ENCODE measurements at places on chromosomes 5 and 9.

- no peak for DNase-seq
These were observed 45.3 kb downstream of the FNIP1 start for GRCh38 chr5:131751506-131751905.

DNA sequence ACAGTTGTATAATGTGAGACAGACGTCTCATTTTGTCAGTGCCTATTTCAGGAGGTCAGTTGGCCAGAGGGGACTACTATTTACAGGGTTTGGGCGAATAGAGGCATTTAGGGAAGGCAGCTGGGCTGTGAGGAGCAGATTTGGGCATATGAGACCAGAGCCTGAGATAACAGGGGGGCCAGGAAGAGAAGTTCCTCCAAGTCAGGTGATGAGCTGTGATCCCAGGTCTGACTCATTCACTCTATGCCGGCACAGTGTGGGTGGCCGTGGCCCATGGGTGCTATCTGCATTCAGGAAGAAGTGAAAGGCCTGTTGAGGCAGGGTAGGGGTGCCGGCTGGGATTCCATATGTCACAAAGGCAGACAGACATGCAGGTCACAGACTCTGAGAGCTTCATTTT is 142.8 kb downstream of the PDZD2 start:
- DNase-seq = no peak

- no peak for DNase-seq
These were observed 10.0 kb upstream of the MARCHF6 start for GRCh38 chr5:10343486-10343885.

DNA sequence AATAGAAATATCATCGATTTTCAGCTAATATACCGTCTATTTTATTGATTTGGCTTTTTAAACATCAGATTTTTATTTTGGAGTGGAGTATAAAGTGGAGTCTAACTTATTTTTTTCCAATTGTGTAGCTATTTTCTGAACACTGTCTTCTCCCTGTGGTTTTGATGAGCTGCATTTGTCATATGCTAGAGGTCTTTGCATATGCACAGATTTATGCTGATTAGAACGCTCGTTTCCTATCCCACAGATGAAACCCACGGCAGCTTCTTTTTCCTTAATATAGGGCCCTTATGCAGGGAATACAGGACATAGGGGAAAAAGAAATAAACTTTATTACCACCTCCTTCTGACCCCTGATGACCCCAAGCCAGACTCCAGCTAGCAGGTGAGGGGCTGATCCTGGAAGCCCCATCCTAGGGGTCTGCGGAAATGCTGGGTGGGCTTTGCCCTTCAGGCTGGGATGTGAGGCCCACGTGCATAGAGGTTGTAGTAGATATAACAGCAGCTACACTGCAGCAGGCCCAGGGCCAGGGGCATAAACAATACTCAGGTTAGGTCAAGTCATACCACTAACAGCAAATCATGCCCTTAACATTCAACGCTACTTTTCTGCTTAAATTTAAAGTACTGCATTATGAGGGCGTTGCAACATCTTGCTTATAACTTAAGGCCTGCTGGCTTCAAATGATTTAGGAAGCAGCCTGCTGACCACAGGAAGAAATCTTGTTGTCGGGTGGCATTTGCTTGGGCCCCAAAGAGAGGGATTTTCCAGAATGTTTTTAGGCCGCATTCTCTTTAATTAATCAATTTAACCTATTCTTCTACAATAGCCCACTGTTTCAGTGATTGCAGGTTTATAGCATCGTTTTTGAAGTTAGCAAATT is 28.5 kb downstream of the MVB12B start:
- no peak for DNase-seq

GRCh38 chr9:124520206-124520596 is 13.0 kb upstream of the NR5A1 start:
- no peak for DNase-seq

- no peak for DNase-seq
These were observed 22.9 kb upstream of the HMGCS1 start for GRCh38 chr5:43336159-43336558.

DNA sequence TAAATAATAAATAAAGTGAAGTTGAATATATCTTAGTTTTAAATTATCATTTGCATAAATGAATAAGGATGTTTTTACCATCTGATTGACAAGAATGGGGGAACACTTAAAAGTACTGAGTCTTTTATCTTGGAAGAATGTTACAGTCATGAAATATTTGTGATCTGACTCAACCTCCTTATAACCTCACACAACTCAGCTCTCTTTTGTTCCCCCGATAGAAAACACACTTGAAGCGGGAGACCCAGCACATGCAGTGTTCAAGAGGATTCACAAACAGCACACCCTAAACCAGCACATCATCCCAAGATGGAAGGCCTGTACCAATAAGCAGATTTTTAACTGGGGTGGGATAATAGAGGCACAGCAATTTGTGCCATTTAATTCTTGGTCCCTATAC is 15.5 kb downstream of the BAAT start:
- DNase-seq = no peak

GRCh38 chr5:55621229-55621628 is 86.5 kb upstream of the PLPP1 start:
- DNase-seq = no peak

DNA sequence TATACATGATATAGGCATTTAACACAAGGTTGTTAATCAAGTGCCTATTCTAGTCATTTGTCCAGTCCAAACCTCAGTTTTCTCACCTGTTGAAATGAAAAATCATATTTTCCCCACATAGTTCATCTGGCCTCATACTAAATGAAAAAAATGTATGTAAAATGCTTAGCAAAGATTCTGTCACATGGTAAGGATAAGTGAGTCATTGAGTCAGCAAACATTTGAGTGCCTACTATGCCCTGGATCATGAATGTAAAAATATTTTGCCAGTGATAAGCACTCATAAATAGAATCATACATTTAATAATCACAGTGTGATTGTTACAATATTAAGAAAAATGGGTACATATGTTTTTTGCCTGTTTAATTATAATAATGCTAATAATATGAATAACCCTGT is 181.2 kb upstream of the PAPPA start:
- DNase-seq = no peak

DNA sequence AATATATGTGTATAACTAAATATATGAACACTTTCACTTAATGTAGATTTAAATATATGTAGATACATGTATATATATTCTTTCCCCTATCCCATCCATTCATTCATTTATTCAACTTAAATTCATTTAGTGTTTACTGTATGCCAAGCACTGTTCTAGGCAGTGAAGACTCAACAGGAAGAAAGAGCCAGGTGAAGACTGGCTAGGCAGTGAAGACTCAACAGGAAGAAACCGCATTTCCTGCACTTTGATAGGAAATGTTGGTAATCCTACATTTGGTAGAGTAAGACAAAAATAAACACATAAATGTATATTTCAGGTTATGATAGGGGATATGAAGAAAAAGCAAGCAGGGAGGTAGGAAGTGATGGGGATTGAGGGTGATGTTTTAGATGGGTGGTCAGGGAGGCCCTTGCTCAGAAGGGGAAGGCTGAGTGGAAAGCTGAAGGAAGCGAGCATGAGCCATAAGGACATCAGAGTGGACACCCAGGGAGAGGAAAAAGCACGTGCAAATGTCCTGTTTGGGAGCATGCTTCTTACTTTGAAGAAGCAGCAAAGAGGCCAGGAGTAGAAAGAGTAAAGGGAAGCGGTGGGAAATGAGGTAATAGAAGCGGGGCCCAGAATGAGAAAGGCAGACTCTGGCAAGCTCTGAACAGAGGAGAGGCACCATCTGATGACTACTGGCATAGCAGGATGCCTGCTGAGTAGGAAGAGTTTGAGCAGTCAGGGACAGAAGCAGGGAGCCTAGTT is 227.8 kb upstream of the MAP3K1 start:
- DNase-seq = no peak

- DNase-seq = no peak
These were observed 4.0 kb downstream of the TTLL11 start for GRCh38 chr9:122088880-122089706.

DNA sequence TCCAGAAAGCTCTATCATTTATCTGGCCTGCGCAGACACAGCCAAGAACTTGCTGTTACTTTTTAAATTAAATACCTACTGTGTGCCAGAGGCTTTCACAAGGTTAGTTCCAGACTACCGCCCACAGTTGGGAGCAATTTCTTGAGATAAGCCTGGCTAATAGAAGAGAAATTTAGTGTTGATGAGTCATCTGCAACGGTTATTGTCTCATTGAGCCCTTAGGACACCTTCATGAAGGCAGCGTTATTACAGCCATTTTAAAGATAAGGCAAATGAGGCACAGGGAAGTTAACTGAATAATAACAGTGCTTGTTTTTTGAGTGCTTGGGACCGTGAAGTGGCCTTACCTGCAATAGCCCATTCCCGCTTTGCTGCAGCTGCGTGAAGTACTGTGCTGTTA is 292.9 kb upstream of the MSX2 start:
- no peak for DNase-seq

DNA sequence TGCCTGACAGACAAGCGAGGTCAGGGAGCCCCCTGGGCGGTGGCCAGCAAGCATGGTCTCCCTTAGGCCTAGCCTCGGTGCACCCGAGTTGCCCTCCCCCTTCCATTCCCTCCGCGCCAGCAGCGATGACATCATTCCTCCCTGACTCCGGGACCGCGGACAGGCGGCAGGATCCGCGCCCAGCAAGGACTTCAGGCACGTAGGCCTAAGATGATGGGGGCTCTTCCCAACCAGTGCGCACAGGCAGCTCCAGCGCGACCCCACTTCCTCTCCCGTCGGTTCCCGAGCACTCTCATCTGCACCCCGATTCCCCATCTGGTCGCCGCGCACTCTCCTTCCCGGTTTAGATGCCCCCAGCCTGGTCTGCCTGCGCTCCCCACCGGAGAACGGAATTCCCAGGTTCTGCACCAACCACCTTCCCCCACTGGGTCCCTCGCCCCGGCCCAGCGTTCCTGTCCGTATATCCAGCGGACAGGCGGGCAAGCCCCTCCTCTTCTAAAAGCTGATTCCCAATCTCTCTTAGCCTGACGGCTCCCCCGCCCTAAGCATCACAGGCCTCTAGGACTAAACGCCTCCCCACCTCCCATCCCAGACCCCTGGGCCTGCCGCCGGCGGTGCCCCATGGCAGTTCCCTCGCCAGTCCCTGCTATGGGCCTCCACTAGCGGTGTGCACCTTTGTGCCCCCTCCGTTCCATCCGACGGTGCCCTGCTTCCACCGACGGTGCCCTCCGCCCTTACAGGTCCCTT is 931 bp downstream of the FAM219A start:
- DNase-seq = peak; percentile 67

DNA sequence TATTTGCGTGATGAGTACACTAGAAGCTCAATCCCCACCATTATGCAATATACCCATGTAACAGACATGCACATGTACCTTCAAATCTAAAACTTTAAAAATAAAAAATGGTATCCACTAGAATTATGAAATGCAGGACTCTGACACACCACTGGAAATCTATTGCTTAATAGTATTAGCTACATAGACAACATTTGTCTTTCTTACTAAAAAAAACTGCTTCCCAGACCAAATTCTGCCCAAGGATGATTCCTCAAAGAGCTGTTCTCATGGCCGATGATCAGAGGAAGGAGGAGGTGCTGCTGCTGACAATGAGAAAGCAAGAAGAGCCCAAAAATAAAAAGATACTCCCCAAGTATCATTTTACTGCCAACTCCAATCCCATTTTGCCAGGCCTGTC is 67.2 kb downstream of the TTC39B start:
- peak; percentile 14 for DNase-seq

DNA sequence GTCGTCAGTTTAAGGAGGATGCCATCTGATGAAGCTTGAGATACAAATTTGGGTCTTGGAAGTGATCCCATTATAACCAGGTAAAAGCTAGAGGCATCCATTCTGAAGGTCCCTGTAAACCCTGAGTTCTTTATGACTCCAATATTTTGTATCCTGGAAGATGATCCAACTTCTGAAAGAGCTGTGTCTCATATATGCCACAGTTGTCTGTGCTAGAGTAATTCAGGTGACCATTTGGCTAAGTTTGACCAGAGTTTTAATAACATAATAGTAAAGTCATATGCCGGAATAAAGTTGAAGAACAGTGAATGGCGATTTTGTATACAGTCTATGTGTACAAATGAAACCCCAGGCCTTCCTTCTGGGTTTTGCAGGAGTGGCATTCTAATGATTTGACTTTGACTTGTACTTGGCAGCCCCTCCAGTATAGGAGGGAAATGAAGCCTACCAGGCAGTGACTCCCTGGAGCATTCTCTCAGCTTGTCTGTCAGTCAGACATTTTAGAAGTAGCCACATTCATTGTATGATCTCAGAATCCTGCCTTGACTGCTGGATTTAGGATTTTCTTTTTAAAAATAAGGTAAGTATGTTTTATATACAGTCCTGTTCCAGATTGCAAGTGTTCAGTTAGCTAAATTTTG is 39.6 kb downstream of the ENTREP1 start:
- DNase-seq = no peak

- DNase-seq = no peak
These were observed 47.7 kb downstream of the LIX1 start for GRCh38 chr5:97094579-97095317.

DNA sequence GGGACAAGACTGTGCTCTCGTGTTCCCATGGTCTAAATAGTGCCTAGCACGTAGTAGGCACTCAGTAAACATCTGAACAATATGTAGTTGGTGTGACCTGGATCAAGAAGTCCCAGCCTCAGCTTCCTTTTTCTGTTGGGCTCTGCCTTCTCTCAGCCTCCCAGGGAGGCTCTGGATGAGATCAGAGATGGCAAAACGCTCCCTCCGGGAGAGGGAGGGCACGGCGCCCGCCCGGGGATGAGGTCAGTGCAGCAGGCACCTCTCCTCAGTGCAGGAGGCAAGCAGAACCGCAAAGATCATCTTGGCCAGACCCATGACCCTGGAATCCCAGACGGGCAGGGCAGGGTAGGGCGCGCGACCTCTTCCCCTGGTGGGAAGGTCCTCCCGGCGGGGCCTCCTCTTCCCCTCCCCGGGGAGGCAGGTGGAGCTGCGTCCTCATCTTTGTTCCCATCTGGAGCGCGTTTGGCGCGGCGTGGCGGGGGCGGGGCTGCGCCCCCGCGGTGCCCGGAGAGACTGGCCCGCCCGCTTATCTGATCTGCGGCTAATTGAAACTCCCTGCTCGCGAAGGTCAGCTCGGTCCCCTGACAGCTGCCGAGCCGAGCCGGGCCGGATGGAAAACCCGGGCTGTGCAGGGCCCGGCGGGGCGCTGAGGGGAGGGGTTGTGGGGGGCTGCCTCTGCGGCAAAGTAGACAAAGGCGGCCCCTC is 60.9 kb downstream of the CXXC5 start:
- DNase-seq = peak; percentile 69

DNA sequence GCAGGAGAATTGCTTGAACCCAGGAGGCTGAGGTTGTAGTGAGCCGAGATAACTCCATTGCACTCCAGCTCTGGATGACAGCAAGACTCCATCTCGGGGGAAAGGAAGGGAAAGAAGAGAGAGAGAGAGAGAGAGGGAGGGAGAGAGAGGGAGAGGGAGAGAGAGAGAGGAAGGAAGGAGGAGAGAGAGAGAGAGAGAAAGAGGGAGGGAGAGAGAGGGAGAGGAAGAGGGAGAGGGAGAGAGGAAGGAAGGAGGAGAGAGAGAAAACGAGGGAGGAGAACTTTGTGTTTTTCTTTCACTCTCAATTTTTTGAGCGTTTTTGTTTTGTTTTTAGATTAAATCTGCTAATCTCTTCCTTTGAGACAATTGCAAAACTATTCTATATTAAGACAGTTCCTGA is 46.9 kb downstream of the SPEF2 start:
- no peak for DNase-seq
